ENCODE measurements at places on chromosomes 13 and 19. TPM values are rescaled to one million over a fixed set of nuclear protein-coding genes. Genes with fewer than 3 reads are reported as not detected.

DNA sequence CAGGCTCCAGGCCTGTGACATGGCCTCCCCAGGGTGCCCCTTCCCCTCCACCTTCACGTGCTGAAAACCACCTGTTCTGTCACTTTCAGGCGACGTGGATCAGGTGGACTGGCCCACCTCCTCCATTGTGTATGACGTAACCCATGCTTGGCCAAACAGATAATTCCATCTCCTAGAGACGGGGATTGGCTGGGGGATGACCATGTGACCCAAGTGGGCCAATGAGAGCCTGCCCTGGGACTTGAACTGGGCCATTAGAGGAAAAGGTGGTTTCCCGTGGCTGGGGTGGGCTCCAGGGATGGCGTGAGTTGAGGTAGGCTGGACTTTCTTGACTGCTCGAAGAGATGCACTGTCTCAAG, 3.6 kb upstream of the ADAMTSL5 start:
- no peak for DNase-seq
- H3K4me1 ChIP-seq = peaks cover 29% of the 10 kb centered on the region
- no peak overlapping the region for H3K27ac ChIP-seq
- H3K4me3 ChIP-seq = no peak overlapping the region
- no peaks in the 10 kb centered on the region for H3K36me3 ChIP-seq
- H3K27me3 ChIP-seq = no peaks in the 10 kb centered on the region

The PRR20E gene
- total RNA-seq = not detected

The CEACAM8 gene
- total RNA-seq = not detected

The TGFBR3L gene
- 1.5 TPM for total RNA-seq

GRCh38 chr13:35025314-35025713, 83.2 kb downstream of the NBEA start:
- no peak overlapping the region for H3K27ac ChIP-seq
- H3K4me3 ChIP-seq = no peak overlapping the region
- no peaks in the 10 kb centered on the region for H3K36me3 ChIP-seq
- DNase-seq = no peak

The ZNF433 gene
- 3.7 TPM for total RNA-seq

The CEBPG gene
- 20.9 TPM for total RNA-seq

The SHANK1 gene
- total RNA-seq = 0.98 TPM

DNA sequence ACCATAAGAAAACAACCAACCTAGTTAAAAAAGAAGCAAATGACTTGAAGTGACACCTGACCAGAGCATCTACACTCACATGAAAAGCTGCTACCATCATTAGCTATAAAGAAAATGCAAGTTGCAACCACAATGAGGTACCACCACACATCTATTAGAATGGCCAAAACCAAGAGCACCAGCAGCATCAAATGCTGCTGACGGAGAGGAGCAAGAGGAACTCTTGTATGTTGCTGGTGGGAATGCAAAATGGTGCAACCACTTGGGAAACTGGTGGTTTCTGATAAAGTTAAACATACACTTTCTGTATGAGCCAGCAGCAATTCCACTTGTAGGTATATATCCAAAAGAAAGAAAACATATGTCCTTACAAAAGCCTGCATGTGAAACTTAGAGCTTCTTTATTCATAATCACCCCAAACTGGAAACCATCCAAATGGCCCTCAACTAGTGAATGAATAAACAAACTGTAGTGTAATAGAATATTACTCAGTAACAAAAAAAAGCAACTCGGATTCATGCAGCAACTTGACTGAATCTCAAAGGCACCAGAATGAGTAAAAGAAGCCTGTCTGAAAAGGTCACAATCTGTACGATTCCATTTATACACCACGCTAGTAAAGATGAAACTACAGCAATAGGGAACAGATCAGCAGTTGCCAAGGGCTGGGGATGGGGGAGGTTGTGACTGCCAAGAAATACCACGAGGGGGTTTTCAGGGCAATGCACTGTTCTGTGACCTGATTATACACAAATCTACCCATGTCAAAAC, 60.9 kb upstream of the RANBP3 start:
- DNase-seq = peak; percentile 18
- H3K27ac ChIP-seq = no peak overlapping the region
- H3K27me3 ChIP-seq = no peaks in the 10 kb centered on the region
- peaks cover 6% of the 10 kb centered on the region for H3K4me1 ChIP-seq
- no peak overlapping the region for H3K4me3 ChIP-seq
- H3K36me3 ChIP-seq = no peaks in the 10 kb centered on the region

The PEX11G gene
- total RNA-seq = 2.7 TPM

The CAB39L gene
- 31.7 TPM for total RNA-seq

DNA sequence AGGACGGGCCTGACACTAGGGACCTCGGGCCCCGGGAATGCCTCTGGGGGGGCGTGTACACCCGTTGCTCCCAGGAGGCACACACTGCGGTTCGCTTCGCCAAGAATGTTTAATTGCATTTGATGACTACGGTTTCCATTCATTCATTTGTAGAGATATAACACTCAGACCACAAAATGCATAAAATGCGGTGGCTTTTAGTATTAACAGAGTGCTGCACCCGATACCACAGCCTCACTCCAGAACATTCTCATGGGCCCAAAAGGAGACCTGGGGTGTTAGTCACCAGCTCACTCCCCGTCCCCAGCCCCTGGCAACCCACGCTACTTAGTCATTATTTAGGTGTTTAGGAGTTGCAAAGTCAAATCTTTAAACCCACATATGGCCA, 21.8 kb downstream of the HCN2 start:
- H3K4me3 ChIP-seq = no peak overlapping the region
- no peaks in the 10 kb centered on the region for H3K36me3 ChIP-seq
- H3K27me3 ChIP-seq = no peaks in the 10 kb centered on the region
- peaks cover 17% of the 10 kb centered on the region for H3K4me1 ChIP-seq

- no peaks in the 10 kb centered on the region for H3K4me1 ChIP-seq
- no peaks in the 10 kb centered on the region for H3K27me3 ChIP-seq
- H3K36me3 ChIP-seq = no peaks in the 10 kb centered on the region
These were observed 36.2 kb upstream of the RBM26 start for GRCh38 chr13:79442221-79442620.

- no peaks in the 10 kb centered on the region for H3K36me3 ChIP-seq
- DNase-seq = no peak
- no peak overlapping the region for H3K27ac ChIP-seq
These were observed 133.8 kb downstream of the ZNF737 start for GRCh38 chr19:20431826-20432225.

The SLITRK5 gene
- 0.74 TPM for total RNA-seq

DNA sequence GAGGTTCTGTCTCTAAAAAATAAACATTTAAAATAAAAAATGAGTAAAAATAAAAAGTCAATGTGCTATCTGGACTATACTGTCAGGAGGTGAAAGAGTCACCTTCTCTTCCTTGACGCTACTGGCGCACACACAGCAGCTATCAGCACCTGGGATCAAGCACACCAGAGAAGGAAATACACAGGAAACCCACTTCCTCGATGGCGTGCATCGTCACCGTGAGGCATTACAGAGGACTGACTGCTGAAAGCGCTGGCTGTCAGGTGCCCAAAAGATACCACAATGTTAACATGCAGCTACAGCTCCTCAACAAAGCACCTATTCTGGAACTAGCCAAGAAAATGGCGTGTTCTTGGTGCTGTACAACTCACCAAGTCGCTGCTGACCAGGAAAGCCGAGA, 6.1 kb downstream of the SLC35E1 start:
- H3K4me3 ChIP-seq = no peak overlapping the region
- H3K27ac ChIP-seq = no peak overlapping the region
- H3K27me3 ChIP-seq = no peaks in the 10 kb centered on the region
- DNase-seq = no peak
- H3K36me3 ChIP-seq = no peaks in the 10 kb centered on the region
- peaks cover 17% of the 10 kb centered on the region for H3K4me1 ChIP-seq

The TEX26 gene
- total RNA-seq = not detected
